ENCODE measurements at places on chromosomes 1 and 21.
A peak's percentile ranks its signal among the peaks of the same experiment; 100 is the strongest.

- DNase-seq, result no peak
Observed at GRCh38 chr1:10682108-10682445, 114.4 kb downstream of the CASZ1 start.

DNA sequence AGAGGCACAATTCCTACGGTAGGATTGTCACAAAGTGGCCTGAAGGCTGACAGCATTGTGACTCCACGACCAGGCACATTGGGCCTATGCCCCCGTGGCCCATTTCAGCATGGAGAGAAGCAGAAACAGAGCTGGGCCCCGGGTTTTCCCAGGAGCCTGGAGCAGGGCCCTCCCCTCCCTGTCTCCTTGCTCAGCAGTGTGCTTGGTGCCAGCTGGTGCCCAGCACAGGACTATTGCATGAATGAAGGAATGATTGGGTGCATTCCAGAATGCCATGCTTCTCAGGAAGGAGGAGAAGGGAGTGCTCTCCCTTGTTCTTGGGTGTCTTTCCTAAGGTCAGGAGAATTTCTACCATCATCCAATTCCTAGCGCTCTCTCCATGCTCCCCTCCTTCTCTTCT is 33.7 kb downstream of the IER5 start:
- no peak for DNase-seq

DNA sequence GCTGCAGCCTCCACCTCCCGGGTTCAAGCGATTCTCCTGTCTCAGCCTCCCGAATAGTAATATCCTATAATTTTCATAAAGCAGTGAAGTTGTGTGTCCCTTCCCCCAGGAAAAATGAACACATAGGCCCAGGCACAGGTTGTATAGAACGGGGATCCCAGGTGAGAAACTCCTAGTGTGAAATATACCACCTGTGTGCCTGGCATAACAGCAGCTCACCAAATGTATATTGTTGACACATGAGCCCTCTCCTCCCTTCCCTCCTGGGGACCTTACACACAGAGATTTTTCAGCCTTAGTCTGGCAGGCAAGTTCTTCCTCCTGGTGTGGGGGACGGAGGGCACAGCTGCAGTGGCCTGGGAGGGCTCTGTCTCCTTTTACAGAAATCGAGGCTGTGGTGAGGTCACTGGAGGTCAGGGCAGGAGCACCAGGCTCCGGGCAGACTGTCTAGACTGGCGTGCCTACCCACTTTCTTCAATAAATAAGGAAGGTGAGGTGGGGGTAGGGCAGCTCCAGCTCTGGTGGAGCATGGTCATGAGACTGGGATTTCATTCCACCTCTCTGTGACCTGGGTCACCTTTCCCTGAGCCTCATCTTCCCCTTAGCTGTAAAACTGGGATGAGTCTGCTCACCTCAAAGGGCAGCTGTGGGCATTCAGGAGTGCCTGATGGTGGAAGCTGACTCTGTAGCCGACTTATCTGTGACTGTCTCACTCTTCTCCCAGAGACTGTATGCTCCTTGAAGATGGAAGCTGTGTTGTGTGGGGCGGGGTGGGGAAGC is 14.3 kb downstream of the RCC1 start:
- no peak for DNase-seq

DNA sequence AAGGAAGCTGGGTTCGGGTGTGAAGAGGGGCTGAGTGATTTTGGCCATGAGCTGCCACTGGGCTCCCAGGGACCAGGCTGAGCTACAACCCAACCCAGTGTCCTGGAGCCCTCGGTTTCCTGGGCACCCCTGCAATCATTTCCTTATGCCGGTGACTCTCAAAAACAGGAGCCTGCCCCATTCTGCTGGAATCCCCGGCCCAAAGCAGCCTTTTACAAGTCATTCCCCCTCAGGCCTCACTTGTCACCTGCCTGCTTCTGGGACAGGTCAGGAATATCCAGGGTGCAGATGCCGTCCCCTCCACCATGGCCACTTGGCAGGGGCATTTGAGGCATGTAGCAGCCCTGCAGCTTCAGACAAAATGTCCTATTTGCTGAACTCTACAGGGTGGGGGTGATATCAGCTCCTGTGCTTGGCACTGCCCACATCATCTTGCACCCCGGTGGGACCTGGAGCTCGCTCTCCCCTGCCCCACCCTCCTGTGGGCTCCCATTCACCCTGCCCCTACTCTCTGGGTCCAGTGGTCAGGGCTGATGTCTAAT is 30.0 kb downstream of the CDK18 start:
- DNase-seq, result no peak

GRCh38 chr1:9253004-9253403 is 18.4 kb downstream of the H6PD start:
- DNase-seq, result no peak

DNA sequence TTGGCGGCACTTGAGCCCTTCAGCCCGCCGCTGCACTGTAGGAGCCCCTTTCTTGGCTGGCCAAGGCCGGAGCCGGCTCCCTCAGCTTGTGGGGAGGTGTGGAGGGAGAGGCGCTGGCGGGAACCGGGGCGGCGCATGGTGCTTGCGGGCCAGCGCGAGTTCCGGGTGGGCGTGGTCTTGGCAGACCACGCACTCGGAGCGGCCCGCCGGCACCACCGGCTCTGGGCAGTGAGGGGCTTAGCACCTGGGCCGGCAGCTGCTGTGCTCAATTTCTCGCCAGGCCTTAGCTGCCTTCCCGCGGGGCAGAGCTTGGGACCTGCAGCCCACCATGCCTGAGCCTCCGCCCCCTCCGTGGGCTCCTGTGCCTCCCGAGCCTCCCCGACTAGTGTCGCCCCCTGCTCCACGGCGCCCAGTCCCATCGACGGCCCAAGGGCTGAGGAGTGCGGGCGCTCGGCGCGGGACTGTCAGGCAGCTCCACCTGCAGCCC is 673.7 kb upstream of the BRINP3 start:
- DNase-seq, result no peak

GRCh38 chr1:247429496-247429895 is 13.5 kb downstream of the NLRP3 start:
- no peak for DNase-seq

DNA sequence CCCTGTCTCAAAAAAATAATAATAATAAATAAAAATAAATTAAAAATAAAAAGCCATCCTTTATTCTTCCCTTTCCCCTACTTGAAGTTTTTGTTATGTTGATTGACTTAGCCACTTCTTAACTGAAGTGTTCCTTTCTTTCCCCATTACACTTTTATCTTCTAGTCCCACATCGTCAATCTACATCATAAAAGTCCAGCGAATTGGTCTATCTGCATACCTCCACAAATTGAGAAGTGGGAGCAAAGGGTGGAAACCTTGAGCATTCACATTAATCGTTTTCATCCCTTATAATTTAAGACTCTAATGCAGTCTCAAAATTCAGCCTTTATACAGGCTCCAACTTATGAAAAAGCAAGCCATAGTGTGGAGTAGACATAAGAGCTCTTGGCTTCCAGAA is 6.5 kb upstream of the ZYG11A start:
- DNase-seq, result no peak

DNA sequence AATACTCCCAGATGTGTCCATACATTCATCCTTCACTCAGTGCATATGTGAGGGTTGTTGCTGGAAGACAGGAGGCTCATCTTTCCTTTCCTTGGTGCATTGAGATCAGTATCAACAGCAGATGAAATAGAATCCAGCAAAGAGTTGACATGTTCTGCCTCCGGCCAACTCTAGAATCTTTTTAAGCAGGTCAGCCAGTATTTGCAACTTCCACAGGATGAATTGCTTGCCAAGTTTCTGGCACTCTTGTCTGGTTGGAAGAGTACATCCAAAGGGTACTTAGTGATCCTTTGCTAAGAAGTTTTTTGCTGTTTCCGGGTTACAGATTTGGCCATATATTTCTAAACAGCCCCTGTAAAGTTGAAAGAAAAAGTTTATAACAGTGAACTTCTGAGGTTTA is 21.1 kb downstream of the SYNC start:
- no peak for DNase-seq

DNA sequence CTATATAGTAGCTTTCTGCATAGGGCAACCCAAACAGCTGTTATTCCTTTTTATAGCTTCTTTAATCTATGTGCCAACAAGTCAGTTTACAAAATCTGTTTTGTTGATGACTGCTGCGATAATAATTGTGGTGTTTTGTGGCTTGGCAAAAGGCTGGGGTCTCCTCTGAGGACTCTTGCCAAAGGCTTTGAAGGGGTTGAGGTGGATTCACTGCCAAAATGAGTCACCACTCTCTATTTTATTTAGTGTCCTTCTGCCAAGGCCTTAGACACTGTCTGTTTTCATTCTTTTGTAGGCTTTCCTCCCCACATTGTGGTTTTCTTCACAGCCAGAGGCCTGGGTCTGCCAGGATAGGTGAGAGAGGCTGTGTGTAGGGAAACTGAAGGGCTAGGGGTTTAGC is 161.8 kb downstream of the NFIA start:
- DNase-seq, result no peak

- DNase-seq, result no peak
Observed at GRCh38 chr1:159510229-159510541, 25.6 kb downstream of the OR10J5 start.

DNA sequence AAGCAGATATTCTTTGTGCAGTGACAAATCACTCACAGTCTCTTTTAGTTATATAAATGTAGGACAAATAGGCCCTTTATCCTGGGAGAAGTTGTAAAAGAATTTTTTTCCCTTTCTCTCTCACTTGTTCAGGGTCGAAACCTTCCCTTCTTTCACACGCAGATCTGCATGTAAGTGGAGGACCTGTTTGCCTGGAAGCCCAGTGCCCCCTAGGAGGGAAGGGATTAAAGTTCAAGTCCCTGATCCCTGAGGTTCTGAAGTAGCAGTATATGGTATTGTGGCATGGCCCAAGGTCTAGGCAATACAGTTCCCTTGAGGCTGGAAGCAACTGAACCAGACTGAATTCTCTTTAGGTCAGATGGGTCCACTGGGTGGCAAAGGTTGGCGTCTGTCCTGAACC is 48.6 kb upstream of the PTGFRN start:
- DNase-seq, result no peak

- no peak for DNase-seq
Observed at GRCh38 chr1:107594536-107594935, 370.4 kb downstream of the VAV3 start.

- no peak for DNase-seq
Observed at GRCh38 chr21:37607081-37607480, 240.5 kb downstream of the DYRK1A start.

DNA sequence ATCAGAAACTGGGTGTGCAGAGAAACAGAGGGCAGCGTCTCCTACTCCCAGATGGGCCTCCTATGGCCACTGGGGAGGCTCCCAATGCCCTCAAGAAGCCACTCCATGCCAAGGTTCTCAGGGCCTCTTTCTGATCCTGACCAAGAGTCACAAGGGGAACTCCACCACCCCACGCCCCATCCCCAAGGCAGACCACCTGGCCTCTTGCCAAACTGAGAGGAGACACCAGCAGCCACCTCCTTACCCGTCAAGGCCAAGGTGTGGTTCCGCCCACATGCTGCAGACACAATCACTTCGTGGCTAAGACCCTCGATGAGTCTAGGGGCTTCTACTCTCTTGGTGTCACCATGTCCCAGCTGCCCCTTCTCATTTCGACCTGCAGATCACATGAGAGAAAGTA is 17.0 kb downstream of the RCC2 start:
- DNase-seq, result no peak

DNA sequence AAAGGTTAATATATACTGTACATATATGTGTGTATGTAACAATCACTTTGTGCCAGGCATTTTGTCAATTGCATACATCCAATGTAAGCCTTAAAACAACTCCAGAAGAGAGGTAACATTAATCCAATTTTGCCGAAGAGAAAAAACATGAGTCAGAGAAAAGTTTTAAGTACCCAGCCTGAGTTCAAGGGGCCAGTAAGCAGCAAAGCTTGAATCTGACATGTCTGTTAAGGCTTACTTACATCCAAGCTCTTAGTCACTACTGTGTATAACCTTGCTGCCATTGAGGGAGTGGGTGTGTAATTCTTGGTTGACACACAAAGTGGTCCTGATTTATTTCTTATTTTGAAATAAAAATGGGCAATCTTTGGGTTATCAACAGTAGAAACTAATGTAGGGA is 360.4 kb upstream of the LYPLAL1 start:
- DNase-seq, result no peak

DNA sequence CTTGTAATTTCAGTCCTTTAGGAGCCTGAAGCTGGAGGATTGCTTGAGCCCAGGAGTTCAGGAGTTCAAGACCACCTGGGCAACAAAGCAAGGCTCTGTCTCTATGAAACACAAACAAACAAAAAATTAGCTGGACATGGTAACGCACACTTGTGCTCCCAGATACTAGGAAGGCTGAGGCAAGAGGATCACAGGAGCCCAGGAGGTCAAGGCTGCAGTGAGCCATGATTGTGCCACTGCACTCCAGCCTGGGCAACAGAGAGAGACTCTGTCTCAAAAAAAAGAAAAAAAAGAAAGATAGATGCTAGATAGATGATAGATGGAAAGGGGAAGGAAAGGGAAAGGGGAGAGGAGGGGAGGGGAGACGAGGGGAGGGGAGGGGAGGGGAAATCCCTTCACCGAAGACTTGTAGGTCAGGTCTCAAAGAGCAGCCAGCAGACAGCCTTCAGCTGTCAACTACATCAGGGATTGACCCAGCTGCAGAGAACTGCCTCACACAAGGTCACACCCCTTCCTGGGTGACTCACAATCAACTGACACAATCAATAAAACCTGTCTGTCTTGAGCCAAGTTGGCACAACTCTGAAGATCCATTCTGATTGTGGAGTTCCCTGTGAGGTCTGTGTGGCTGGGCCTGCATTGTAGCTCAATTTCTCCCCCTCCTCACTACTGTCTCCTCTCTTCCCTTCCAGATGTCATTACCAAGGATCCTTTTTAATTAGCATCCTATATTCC is 200.6 kb downstream of the RGS7 start:
- DNase-seq, result peak; percentile 7

GRCh38 chr1:23102289-23102688 is 66.4 kb downstream of the LUZP1 start:
- DNase-seq, result no peak

DNA sequence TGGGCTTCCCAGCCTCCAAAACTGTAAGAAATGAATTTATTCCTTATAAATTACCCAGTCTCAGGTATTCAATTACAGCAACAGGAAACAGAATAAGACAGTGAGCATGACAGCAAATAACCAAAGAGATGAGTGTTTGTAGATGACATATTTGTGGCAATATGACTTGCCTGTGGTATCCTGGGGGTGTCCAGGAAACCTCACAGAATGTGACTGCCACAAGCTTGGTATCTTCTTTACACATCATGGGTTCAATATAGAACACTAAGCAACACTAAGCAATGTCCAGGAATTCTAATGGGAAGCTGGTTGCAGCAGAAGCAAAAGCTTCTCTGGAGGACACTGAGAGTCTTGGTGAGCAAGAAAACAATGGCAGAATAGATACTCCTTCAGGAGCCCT is 236.4 kb upstream of the BEND5 start:
- DNase-seq, result no peak

GRCh38 chr1:159942632-159943277 is 2.7 kb downstream of the IGSF9 start:
- no peak for DNase-seq
